Left lung (tissue), 14 donors: ENCODE measurements at places on chromosomes 1 and 21. TPM values are rescaled to one million over a fixed set of nuclear protein-coding genes. Genes with fewer than 3 reads are reported as not detected.
A peak's percentile ranks its signal among the peaks of the same experiment; 100 is the strongest.

Gene GRIK1
- polyA plus RNA-seq, result 0.38 TPM

DNA sequence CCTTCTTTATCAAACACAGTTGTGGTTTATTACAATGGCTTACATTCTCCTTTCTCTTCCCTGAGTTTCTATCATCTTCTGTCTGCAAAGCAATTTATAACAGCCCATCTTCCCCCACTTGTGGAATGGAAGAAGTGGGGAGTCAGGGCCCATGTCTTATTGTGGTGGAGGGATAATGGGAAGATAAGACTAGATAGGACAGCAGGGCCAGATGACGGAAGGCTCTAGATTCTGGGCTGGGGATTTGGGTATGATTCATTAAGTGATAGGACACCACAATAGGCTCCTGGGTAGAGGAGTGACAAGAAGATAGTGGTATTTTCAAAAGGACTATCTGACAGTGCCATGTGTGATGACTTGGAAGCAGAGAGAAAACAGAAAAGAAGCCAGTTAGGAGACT, 450.6 kb downstream of the TTLL7 start:
- no peak overlapping the region for H3K27ac ChIP-seq
- no peaks in the 10 kb centered on the region for H3K27me3 ChIP-seq
- no peaks in the 10 kb centered on the region for H3K4me1 ChIP-seq
- no peaks in the 10 kb centered on the region for H3K36me3 ChIP-seq
- H3K4me3 ChIP-seq, result no peak overlapping the region

Gene PCSK9
- 2.0 TPM for polyA plus RNA-seq

- no peak overlapping the region for H3K27ac ChIP-seq
- H3K4me1 ChIP-seq, result no peaks in the 10 kb centered on the region
- no peak for DNase-seq
- H3K27me3 ChIP-seq, result no peaks in the 10 kb centered on the region
- no peak overlapping the region for H3K4me3 ChIP-seq
Measured at GRCh38 chr1:223669003-223669795, 3.7 kb upstream of the CAPN8 start.

Gene GNAT2
- polyA plus RNA-seq, result 0.21 TPM

Gene FPGT
- 26.1 TPM for polyA plus RNA-seq

DNA sequence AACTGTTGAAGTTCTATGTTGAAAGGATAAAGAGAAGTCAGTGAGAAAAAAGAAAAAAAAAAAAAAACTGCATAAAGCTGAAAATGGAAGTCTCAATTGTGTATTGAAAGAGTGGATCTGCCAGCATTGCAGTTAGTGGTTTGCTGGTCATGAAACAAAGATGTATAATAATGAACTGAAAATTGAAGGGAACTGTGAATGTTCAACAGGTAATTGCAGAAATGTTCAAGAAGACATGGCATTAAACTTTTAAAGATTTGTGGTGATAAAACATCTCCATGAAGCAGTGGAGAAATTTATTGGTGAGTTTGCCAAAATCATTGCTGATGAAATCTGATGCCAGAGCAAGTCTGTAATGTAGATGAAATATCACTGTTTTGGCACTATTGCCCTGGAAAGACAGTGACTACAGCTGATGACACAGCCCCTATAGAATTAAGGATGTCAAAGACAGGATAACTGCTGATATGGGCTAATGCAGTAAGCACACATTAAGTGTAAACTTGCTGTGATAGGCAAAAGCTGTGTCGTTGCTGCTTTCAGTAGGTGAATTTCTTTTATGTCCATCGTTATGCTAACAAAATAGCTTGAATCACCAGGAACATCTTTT, 71.0 kb downstream of the RD3 start:
- no peak overlapping the region for H3K4me3 ChIP-seq
- no peaks in the 10 kb centered on the region for H3K27me3 ChIP-seq
- no peaks in the 10 kb centered on the region for H3K36me3 ChIP-seq
- no peak overlapping the region for H3K27ac ChIP-seq
- DNase-seq, result no peak

- no peaks in the 10 kb centered on the region for H3K27me3 ChIP-seq
- peak overlapping the region; percentile 62 for H3K4me3 ChIP-seq
- H3K4me1 ChIP-seq, result peaks cover 35% of the 10 kb centered on the region
- DNase-seq, result peak; percentile 83
- H3K36me3 ChIP-seq, result no peaks in the 10 kb centered on the region
Measured at GRCh38 chr21:44817506-44817880, 369 bp downstream of the SUMO3 start.

- no peak overlapping the region for H3K4me3 ChIP-seq
- H3K4me1 ChIP-seq, result no peaks in the 10 kb centered on the region
- no peaks in the 10 kb centered on the region for H3K27me3 ChIP-seq
- no peaks in the 10 kb centered on the region for H3K36me3 ChIP-seq
- DNase-seq, result no peak
- H3K27ac ChIP-seq, result no peak overlapping the region
Measured at GRCh38 chr1:43524804-43525203, 5.9 kb upstream of the PTPRF start.

Gene SPRR5
- not detected for polyA plus RNA-seq

DNA sequence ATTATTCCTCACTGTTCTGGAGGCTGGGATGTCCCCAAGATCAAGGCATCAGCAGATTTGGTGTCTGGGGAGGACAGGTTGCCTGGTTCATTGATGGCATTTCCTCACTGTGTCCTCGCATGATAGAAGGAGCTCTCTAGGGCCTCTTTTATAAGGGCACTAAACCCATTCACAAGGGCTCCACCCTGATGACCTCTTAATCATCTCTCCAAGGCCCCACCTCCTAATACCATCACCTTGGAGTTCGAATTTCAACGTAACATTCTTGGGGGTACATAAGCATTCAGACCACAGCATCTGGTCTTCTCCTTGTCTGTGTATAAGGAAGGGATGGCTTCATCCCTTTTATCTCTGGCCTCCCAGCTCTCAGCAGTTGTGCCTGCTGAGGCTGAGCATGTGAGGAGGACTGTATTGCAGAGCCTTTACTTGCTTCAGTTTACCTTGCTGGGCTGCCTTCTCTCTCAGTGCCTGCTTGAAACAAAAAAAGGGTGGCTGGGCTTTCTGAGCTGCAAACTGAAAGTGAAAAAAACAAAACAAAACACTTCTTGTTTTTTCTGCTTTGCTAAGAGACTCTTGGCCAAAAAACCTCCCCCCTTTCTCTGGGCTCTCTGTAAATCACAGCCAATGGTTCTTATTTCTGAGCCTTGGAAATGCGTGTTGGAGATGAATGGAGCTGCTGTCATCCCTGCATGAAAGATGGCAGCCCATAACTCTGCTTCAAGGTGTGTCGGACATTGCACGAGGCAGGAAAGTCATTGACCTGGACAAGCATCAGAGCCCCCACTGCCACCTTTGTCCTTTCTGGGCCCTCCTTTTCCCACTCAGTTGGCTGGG, 75.8 kb downstream of the RHOU start:
- no peak overlapping the region for H3K27ac ChIP-seq
- no peak for DNase-seq
- no peaks in the 10 kb centered on the region for H3K4me1 ChIP-seq
- no peaks in the 10 kb centered on the region for H3K36me3 ChIP-seq
- no peaks in the 10 kb centered on the region for H3K27me3 ChIP-seq

DNA sequence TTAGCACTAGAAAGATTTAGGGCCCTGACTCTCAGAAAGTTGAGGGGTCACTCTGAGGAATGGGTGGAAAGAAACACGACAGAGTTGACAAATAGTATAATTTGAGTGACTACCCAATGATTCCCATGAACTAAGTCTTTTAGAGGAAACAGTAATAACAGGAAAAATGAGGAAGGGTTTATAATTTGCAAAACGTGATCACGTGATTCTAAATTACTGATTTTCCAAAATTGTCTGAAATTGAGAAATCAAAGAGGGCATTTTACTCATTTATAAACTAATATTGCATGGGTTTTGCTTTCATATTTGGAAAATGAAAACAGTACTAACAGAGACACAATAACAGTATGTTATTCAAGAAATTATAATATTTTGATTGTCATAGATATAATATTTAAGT, 1335.7 kb downstream of the PLA2G4A start:
- no peaks in the 10 kb centered on the region for H3K27me3 ChIP-seq
- H3K4me3 ChIP-seq, result no peak overlapping the region
- no peak for DNase-seq
- no peak overlapping the region for H3K27ac ChIP-seq
- no peaks in the 10 kb centered on the region for H3K36me3 ChIP-seq

- DNase-seq, result peak; percentile 54
- H3K27me3 ChIP-seq, result no peaks in the 10 kb centered on the region
- H3K4me3 ChIP-seq, result no peak overlapping the region
- no peak overlapping the region for H3K27ac ChIP-seq
- H3K4me1 ChIP-seq, result peaks cover 12% of the 10 kb centered on the region
Measured at GRCh38 chr1:230827081-230827681, 41.1 kb downstream of the C1orf198 start.

Gene BEST4
- polyA plus RNA-seq, result 0.78 TPM

GRCh38 chr1:58580186-58580585, 3.1 kb upstream of the TACSTD2 start:
- DNase-seq, result no peak
- H3K4me1 ChIP-seq, result peaks cover 53% of the 10 kb centered on the region
- peaks cover 23% of the 10 kb centered on the region for H3K27me3 ChIP-seq
- H3K27ac ChIP-seq, result no peak overlapping the region
- no peak overlapping the region for H3K4me3 ChIP-seq

GRCh38 chr21:26049803-26050202, 120.8 kb downstream of the APP start:
- H3K4me1 ChIP-seq, result no peaks in the 10 kb centered on the region
- H3K36me3 ChIP-seq, result peaks cover 38% of the 10 kb centered on the region
- no peak overlapping the region for H3K27ac ChIP-seq
- no peak for DNase-seq

Gene SHISAL2A
- polyA plus RNA-seq, result 0.92 TPM

DNA sequence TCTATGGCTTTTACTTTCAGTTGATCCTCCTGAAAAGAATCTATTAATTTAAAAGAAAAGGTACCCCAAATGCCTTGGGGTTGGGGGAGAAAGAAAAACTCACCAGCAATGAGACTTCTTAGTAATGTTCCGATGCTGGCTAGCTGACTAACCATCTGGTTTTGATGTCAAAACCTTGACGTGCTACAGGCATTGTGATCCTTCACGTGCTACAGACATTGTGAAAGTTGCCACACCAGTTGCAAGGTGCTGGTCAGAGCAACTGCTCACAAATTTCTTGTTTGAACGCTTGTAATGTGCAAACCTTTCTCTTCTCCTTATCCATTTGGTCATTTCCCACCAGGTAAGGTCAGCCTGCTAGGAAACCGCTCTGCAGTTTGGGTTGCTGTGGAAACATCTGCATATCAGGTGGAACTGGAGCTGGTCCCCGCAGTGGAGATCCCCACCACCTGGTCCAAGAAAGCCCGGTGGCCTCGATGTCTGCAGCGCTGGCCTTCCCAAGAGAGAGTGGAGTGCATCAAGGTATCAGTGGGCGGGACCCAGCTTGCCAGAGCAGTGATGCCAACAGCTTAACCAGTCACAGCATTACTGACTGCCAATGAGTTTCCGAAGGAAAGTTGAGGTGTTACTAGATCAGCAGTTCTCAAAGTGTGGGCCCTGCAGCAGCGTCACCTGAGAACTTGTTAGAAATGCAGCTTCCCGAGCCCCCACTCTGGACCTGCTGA, 16.1 kb downstream of the MAB21L3 start:
- no peaks in the 10 kb centered on the region for H3K27me3 ChIP-seq
- no peak for DNase-seq
- no peaks in the 10 kb centered on the region for H3K4me1 ChIP-seq
- no peak overlapping the region for H3K4me3 ChIP-seq

Gene TCHH
- 0.14 TPM for polyA plus RNA-seq
